T-helper 1 cell (primary cell): ENCODE measurements at places on chromosomes 11 and 22.

DNA sequence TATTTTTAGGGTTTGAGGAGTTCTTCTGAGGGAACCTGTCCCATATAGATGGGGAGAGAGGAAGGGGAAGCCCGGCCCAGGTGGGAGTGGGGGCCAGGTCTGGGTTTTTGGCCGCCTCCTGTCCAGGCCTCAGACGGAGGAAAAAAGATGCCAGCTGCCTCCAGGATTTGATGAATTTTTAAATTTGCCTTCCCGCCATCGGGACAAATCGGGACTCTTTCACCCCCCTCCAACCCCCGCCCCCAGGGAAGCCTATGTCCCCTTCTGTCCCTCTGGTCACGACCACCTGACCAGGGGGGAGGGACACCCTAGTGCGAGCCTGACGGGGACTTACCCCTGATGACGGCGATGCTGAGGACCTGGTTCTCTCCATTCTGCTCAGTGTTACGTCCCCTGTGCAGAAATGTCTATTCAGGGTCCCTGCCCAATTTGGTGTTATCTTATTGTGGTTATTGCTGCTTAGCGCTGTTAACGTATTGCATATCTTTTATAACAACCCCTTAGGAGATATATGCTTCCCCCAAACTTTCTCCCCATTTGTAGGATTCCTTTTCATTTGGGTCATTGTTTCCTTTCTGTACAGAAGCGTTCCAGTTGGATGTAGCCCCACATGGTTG lies 115.9 kb upstream of the GRK3 start:
- no peak for DNase-seq

DNA sequence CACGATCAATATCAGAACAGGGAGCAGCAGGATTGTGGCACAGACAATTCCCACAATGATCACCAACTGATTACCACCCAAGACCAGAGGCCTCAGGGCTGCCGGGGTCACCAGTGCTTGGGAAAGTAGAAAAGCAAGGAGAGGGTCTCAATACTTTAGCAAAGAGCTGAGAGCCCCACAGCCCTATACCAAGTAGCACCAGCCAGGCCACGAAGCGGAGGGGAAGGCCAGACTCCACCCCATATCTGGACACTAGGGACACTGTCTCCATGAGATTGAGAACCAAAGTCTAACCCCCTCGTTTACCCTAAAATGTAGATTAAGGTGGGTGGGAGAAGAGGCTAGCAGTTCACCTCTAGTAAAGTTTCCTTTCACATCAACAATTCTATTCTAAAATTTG lies 24.1 kb upstream of the SCN2B start:
- DNase-seq, result no peak

DNA sequence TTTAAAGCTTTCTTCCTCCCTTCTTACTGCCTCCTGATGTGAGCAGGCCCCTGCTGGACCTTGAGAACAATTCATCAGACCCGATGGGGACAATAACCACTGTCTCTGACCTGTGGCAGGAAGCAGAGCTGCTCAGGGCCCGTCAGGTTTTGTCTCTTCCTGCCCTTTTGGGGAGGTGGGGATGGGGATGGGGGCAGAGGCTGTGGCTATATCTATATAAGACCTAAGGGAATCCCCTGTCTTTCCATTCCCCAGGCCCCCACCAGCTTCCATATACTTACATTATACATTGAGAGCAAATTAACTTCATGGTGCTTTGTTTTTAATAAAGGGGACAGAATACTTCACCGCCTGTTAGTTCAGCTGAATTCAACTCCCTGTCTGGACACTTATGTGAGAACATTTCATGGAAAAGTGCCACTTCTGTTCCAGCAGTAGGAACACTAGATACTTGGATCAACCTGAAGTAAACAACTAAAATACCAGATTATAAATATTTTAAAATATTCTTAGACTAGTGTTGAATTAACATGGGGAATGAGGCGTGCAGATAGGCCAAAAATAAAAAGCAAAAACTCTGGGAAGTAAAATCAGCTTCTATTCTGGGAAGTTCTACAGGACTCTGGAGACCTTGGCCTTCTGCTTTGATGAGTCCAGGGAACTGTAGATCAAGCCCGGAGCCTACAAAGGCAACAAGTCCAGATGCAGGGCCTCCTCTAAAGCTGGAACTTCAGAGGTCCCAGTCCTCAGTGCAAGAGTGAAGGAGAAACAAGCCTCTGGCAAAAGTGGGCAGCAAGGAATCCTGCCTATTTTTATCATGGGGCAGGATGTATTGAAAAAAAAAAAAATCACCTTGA lies 11.1 kb downstream of the ZP1 start:
- DNase-seq, result no peak

- DNase-seq, result no peak
These were observed 137.7 kb downstream of the WT1 start for GRCh38 chr11:32297611-32298011.

DNA sequence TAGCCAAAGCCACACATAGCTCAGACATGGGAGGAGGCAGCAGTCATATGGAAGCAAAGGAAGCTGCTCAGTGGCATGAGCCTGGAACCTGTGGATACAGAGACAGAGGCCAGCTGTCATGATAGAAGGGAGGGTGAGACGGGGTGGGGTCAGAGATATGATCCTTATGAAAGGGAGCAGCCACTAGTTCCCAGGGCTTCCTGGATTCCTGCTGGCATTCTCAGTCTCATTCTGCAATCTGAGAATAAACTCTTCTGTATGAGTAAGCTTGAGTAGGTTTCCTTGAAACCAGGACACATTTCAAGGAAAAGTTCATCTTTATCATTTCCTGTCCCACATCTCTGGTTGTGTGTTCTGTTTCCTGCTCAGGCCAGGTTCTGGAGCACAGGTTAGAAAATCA lies 220.2 kb upstream of the SNX19 start:
- DNase-seq, result no peak
